EH (cell line): ENCODE measurements at places on chromosomes 3 and 15.

- DNase-seq = no peak
Measured at GRCh38 chr3:43883729-43884396, 193.1 kb downstream of the ABHD5 start.

- no peak for DNase-seq
Measured at GRCh38 chr3:72660270-72661114, 187.8 kb downstream of the SHQ1 start.

GRCh38 chr3:195440379-195440778, 2.4 kb downstream of the ACAP2 start:
- no peak for DNase-seq

GRCh38 chr3:105518806-105519418, 152.2 kb downstream of the ALCAM start:
- peak; percentile 76 for DNase-seq

DNA sequence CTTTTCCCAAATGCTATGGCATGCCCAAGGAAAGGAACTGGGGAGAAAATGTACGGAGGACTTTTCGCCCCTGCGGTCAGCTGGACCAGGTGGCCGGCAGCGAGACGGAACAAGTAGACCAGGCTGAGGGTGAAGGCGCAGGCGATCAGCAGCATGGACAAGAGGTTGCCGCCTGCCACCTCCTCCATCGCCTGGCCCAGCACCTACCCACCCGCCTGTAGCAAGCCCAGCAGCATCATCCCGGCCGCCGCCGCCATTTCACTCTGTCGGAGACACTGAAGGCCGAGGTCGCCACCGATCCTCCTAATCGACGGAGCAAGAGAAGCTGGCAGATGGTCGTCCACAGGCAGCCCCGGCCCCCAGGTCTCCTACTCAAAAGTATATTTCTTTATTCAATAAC, 1046.3 kb upstream of the GBE1 start:
- DNase-seq = no peak

DNA sequence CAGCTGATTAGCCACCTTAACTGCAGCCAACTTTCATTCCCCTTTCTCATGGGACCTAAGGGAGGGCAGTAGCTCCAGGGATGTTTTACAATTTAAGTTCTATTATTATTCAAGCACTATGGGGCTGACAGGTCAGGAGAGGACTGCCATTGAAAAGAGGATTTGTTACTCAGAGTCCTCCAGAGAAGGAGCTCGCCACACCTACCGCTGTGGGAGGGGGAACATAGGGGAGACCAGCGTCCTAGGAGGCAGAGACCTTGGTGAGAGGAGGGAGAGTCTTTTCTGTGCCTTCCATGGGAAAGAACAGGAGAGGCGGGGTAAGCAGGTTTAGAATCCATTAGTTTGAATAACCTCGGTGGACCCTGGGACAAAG, 14.4 kb downstream of the ATP10A start:
- DNase-seq = no peak

- DNase-seq = peak; percentile 54
Measured at GRCh38 chr15:66251790-66252684, 1.5 kb downstream of the MEGF11 start.

DNA sequence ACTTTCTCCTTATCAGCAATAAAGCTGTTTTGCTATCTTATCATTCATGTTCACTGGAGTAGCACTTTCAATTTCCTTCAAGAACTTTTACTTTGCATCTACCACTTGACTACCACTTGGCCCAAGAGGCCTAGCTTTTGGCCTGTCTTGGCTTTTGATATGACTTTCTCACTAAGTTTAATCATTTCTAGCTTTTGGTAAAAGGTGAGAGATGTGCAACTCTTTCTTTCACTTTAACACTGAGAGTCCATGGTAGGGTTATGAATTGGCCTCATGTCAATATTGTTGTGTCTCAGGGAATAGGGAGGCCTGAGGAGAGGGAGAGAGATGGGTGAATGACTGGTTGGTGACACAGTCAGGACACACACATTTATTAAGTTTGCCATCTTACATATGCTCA, 31.0 kb upstream of the FAM3D start:
- DNase-seq = no peak

- DNase-seq = no peak
Measured at GRCh38 chr3:57659806-57660439, 33.0 kb downstream of the DENND6A start.

DNA sequence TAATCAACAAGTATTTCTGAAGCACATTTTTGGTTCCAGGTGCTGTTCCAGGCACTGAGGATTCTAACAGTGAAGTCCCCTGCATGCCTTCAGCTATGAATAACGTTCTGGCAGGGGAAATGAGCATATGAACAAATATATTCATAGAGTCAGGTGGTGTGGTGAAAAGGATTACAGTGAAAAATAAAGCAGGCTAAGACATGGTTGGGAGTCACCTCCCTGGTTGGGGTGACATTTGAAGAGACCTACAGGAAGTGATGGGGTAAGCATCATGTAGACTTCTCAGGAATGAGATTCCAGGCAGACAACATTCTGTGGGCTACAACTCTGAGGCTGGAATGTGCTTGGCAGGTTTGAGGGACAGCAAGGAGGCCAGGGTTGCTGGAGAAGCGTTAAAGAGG, 15.0 kb downstream of the FRMD4B start:
- DNase-seq = peak; percentile 63

DNA sequence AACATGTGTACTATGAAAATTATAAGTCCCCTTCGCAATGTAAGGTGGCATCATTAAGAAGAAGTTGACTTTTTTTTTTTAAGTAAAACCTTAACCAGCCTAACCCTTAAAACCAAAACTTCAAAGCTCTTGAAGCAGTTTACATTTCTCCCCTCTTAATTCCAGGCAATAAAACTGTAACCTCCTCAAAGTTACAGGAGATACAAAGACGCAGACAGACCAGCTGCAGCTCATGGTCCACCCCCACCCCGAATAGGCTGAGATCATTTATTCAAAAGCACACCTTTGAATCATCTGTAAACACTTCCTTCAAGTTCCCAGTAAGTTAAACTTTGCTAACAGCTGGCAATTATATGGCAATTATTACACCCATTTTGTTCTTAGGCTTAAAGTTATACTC, 414.5 kb downstream of the ERC2 start:
- no peak for DNase-seq

GRCh38 chr3:45568848-45569762, 25.4 kb upstream of the LIMD1 start:
- no peak for DNase-seq

DNA sequence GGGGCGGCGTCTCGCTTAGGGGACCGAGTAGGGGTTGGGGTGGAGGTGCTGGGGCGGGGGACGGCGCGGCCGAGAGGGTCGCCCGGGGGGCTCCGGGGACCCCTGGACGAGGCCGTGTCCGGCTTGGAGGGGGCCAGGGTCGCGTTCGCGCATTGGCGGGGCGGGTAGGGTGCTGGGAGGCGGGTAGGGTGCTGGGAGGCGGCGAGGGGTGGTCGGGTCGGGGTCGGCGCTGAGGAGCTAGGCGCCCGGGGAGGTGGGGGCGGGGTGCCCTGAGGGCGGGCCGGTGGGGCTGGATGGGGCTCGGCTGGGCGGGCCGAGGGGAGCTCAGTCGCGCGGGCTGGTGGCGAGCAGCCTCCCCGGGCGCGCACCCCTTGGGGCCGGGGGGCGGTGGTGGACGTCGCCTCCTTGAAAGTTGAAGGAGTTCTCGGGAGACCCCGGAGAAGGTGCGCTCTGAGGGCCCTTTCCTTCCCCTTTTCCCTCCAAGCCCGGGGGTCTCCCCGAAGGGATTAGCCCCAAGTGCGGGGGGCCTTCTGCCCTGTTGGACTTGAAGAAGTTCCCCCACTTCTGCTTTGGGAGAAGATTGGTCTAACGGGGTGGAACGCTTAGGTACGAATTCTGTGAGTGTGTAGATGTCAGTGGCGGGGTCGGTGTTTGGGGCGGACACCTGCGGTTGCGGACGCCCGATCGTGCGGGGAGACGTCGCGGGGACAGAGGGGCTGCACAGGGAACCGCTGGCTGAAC, 543 bp downstream of the MEF2A start:
- peak; percentile 20 for DNase-seq

GRCh38 chr3:61595288-61595687, 33.9 kb downstream of the PTPRG start:
- DNase-seq = peak; percentile 67

- peak; percentile 88 for DNase-seq
Measured at GRCh38 chr3:12303534-12303933, 14.7 kb downstream of the PPARG start.

DNA sequence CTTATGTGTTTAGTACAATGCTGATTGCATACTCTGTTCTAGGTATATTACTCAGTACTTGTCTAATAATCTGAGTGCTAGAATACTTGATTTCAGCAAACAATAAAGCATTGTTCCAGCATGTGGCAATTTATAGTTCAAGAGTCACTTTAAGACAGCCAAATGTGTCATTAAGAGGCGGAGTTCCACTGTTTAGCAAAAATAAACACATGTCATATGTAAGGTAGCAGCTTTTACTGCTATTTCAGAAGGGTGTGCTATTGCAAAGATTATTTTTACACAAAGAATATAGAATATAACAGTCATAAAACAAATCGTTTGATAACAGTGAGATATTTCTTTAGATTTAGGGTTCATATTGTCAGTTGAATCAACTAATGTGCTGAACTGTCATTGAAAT, 358.7 kb downstream of the TUSC7 start:
- DNase-seq = no peak

GRCh38 chr3:167859610-167860009, 124.1 kb downstream of the SERPINI1 start:
- no peak for DNase-seq
